ENCODE measurements at places on chromosomes 13 and 19.

DNA sequence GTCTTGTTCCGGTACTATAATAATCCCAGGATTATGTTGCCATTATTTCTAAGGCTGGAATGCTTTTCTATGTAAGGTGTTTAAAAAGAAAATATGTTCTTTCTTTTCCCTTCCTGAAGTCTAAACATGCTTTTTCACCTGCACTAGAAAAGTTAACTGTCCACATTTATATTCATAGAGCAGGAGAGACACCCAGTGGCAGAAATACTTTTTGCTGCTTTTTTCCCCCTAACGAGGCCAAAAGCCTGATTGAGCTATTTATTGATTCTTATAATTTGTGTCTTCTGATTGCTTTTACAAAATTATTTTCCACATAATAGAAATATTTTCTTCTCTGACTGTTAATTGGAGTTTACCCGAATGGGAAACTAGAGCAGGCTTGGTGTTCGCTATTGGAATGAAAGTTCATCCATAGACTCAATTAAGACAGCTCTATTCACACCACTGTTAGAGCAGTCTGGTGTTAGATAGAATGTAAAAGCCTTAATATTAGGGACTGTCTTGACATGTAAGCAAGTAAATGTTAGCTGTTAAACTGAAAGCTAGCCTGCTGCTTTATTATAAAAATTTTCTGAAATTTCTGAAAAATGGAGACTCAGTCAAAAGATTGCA is 15.8 kb downstream of the GPR180 start:
- DNase-seq = no peak

DNA sequence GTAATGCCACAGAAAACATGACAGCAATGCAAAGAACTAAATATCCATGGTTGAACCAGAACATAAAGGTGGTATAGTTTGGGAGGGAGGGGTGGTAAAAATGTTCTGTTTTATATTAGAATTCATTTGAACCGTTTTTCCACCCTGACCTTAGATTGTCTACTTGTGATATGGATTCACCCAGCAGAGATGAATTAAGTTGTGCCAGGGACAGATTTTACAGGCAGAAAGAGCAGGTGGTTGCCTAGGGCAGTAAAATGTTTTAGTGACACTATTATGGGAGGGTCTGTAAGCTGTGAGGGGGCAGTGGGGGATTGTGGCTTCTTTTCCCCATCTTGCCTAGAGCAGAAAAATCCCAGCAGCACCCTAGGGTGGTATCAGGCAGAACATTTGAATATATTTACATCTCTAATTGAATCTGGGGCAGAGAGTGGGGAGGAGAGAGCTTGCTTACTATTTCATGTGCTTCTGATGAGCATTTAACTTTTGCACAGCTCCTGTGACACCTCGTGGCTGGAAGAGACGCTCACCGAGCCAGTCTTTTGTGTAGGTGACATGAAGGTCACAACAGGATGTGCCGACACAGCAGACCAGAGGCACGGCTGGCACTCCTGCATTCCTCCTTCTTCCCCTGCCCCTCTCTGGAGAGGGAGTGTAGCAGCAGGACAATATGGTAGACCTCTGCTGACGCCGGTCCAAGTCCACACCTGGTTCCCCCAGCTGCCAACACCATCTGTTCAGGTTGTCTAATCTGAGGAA is 452.3 kb downstream of the IRS2 start:
- no peak for DNase-seq

- DNase-seq = peak; percentile 80
Measured at GRCh38 chr13:50616101-50616500, 227.4 kb downstream of the DLEU7 start.

- no peak for DNase-seq
Measured at GRCh38 chr19:5804516-5805461, at the start of gene NRTN. Gene NRTN, plus strand, starts transcription at chr19:5805067. Its CDS starts 19,099 bp downstream, at chr19:5824166.

DNA sequence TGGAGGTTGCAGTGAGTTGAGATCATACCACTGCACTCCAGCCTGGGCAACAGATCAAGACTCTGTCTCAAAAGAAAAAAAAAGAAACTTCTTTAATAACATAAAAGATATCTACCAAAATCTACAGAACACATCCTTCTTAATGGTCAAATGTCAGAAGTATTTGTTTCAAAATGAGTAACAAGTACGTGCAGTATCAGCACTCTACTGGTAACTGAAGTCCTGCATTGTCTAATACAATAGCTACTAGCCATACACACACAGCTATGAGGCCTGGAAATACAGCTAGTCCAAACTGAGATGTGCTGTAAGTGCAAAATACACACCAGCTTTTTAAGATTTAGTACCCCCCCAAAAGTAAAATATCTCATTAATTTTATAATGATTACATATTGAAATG is 88.1 kb downstream of the TSC22D1 start:
- no peak for DNase-seq

DNA sequence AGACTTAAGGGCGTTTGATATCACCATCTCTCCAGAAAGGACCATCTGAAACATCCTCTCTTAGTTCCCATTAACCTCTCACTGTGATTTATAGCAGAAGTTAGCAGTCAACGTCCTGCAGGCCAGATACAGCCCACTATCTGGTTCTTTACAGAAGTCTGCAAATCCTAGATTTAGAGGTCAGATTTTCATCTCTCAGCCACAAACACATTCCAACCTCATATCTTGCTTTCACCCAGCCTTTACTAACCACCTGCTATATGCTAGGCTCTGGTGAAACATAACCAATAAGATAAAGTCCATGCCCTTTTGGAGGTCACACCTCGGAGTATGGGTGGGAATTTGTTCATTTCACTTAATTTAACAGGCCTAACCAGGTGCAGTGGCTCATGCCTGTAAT is 76.8 kb upstream of the CACNA1A start:
- no peak for DNase-seq

DNA sequence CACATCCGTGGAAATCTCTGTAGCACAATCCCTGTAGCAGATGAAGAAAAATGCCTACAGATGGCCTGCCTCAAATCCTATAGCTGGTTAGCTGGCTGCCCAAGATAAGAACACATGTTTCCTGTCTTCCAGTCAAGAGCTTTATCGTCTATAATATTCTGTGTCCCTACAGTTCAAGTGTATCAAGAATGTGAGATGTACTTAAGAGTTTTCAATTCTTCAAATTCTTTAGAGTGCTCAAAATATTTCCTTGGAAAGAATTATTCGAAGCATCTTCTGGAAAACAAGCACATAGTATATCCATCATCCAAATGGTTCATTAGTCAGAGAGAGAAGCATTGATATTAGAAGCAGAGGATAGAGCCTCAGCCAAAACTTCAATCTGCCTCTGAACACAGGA is 239.8 kb downstream of the COG6 start:
- DNase-seq = peak; percentile 86

GRCh38 chr19:31421856-31422255 is 72.6 kb upstream of the TSHZ3 start:
- DNase-seq = no peak

- no peak for DNase-seq
Measured at GRCh38 chr19:2429917-2430535, 2.6 kb upstream of the TIMM13 start.

GRCh38 chr13:40146611-40147117 is 491.2 kb downstream of the COG6 start:
- no peak for DNase-seq

GRCh38 chr13:51873117-51873798 is 11.5 kb downstream of the CCDC70 start:
- DNase-seq = no peak

- DNase-seq = no peak
Measured at GRCh38 chr13:110354715-110355473, 47.8 kb downstream of the COL4A2 start.

DNA sequence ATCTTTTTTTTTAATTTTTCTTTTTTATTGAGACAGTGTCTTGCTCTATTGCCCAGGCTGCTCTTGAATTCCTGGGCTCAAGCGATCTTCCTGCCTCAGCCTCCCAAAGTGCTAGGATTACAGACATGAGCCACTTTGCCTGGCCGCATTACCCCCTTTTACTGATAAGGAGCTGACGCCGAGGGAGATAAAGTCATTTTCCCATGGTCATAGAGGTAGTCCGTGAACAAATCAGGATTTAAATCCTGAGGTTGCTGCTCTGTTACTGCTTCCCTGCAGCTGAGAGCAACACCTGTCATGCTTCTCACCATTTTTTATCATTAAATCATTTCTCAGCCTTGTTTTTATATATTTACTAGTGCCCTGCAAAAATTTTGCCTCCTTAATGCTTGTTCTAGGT is 7.4 kb downstream of the CYSLTR2 start:
- no peak for DNase-seq

DNA sequence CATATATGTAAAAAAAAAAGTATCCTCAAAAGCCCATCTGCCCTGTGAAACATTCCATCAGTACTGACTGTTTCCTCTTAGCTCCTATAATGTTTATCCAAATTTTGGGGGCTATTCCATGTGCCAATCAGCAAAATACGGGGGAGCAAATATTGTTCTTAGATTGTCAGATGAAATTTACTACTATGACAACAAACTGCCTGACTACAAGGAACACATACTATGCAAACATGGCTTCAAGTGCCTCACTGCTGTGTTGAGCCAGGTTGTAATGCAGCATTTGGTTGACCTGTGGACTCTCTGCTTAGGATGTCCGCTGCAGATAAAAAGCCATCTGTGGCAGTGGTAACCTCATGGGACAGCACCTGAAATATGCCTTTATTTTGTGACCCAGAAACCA is 98.2 kb upstream of the SCEL start:
- no peak for DNase-seq

DNA sequence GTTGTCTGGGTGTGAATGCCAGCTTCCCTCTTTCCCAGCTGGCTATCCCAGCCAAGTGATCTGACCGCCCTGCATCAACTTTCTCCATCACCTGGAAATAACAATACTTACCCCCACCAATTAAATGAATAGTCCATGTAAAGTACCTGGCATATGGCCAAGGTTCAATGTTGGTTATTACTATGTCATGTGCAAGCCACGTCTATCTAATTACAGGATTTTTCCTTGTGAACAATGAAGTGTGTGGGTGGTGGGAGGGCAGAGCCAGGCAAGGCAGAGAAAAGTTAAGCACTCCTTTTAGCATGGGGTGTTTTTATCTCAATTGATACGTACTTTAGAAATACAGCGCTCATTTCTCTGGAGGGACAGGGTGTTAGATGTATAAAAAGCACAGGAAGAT is 121.1 kb downstream of the NHLRC3 start:
- no peak for DNase-seq

DNA sequence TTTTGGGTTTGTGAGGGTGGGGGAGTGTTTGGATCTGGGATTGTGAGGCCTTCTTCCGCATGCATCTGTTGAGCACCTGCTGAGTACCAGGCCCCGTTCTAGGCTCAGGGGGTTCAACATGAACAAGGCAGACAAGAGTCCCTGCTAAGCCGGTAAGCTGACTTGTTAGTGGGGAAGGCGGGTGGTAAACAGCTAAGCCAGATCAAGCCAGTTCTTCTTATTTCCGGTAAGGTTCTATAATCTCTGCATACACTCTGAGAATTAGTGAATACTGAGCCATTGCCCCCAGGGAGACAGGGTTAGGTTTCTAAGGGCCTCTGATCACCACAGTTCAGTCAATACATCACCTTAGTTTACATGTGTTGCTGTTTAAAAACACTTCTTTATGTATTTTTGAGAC is 9.9 kb upstream of the EHD2 start:
- DNase-seq = peak; percentile 39

DNA sequence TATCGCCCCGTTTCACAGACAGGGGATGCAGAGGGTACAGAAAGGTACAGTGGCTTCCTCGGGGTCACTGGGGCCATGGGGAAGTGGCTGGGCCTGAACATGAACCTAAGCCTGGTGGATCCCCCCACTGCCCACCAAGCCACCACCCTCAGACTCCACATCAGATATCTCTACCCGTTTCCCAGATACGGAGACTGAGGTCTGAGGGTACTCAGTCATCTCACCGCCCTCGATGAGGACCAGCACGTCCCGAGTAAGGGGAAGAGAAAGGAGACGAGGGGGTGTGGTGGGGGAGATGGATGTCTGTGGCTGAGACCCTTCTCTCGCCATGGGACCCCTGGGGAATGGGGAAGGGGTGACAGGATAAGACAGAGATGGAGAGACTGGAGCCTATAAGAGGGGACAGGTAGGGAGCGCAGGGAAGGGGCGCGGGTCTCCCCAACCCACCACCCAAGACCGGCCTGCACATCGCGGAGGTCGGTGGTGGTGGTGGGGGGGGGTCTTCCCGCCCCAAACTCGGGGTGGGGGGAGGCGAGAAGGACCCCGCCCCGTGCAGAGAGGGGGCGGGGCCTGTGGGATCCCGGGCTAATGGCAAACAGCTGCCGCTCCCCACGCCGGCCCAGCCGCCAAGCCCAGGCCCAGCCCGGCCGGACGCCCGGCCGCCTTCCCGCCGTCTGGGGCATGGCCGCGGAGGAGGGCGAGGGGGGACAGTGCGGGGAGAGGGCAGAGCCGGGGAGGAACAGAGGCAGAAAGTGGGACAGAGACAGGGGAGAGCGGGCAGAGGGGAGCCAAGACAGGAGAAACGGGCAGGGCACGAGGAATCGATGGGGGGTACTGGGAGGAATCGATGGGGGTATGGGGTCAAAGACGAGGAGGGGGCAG is 698 bp downstream of the KANK2 start:
- peak; percentile 51 for DNase-seq

- no peak for DNase-seq
Measured at GRCh38 chr19:42498169-42498757, 30.0 kb downstream of the CEACAM1 start.

DNA sequence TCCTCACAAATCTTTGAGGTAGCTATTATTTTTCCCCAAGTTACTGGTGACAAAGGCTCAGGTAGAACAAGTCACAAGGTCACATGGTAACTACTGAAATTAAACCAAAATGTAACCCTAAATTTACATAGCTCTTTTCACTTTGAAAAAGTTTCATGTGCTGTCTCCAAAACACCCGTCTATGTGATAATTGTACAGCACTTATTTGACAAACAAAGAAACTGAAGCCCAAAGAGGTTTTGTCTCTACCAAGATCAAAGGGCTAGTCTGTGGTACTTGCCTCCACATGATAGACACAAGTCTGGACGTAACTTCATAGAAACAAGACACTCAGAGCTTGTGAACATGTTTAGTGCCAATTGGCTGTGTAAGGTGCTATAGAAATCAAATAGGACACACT is 108.3 kb downstream of the SACS start:
- no peak for DNase-seq

DNA sequence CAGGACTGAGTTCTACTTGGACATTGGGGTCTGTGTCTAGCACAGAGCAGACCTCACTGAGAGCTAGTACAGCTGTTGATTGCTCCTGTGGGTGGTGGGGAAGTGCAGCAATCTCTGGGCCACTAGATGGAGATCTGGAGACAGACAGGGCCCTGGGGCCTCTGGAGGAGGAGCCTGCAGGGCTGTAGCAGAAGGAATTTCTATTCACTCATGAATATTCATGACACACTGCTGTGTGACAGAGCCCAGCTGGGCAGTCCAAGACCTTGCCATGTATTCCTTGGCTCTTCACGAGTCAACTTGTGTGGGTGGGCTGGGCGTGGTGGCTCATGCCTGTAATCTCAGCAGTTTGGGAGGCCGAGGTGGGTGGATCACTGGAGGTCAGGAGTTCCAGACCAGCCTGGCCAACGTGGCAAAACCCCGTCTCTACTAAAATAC is 37.5 kb downstream of the SUGP2 start:
- peak; percentile 88 for DNase-seq

Measured in iris pigment epithelial cell (primary cell).